Neural crest cell (in vitro differentiated cells): ENCODE measurements at places on chromosomes 16 and 17. TPM values are rescaled to one million over a fixed set of nuclear protein-coding genes. Genes with fewer than 3 reads are reported as not detected.

DNA sequence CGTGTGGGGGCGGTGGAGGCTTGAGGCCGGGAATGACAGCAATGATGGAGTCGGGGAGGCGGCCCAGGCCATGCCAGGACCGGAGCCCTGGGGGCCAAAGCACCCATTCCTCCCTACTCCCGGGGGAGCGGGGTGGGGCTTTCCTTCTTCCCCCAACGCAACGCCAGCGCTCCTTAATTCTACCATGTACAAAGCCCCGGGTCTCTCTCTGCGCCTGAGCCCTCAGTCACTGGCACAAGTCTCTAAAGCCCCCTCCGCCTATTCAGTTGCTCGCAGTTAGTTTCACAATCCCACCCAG, 245 bp upstream of the RNF227 start:
- DNase-seq = no peak
- H3K4me3 ChIP-seq = peak overlapping the region; percentile 80
- H3K4me1 ChIP-seq = peaks cover 25% of the 10 kb centered on the region
- peaks cover 2% of the 10 kb centered on the region for H3K36me3 ChIP-seq

DNA sequence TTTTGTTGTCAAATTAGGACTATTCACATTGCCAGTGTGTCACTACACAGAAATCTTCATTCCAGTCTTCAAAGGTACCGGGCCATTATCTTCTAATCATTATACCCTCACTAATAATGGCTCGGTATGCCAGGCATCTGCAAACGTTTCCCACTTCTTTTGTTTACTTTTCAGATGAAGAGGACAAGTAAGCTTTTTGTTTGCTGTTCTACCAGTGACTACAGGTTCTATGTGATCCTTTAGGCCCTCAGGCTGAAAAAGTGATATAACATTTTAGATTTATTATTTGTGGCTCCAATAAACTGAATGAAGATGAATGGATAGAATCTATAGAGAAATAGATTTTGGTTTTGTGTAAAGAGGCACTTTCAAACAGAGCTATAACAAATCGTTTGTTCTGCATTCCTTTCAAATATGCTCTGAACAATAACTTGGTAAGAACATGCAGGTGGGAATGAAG, 403 bp upstream of the KRTAP3-1 start:
- H3K27ac ChIP-seq = no peak overlapping the region
- peaks cover 2% of the 10 kb centered on the region for H3K27me3 ChIP-seq
- H3K4me1 ChIP-seq = no peaks in the 10 kb centered on the region
- DNase-seq = no peak
- H3K4me3 ChIP-seq = no peak overlapping the region
- H3K36me3 ChIP-seq = no peaks in the 10 kb centered on the region

- H3K4me3 ChIP-seq = peak overlapping the region; percentile 16
- H3K27ac ChIP-seq = peak overlapping the region; percentile 92
- H3K36me3 ChIP-seq = no peaks in the 10 kb centered on the region
These were observed 14.7 kb upstream of the WNT3 start for GRCh38 chr17:46832945-46833839.

DNA sequence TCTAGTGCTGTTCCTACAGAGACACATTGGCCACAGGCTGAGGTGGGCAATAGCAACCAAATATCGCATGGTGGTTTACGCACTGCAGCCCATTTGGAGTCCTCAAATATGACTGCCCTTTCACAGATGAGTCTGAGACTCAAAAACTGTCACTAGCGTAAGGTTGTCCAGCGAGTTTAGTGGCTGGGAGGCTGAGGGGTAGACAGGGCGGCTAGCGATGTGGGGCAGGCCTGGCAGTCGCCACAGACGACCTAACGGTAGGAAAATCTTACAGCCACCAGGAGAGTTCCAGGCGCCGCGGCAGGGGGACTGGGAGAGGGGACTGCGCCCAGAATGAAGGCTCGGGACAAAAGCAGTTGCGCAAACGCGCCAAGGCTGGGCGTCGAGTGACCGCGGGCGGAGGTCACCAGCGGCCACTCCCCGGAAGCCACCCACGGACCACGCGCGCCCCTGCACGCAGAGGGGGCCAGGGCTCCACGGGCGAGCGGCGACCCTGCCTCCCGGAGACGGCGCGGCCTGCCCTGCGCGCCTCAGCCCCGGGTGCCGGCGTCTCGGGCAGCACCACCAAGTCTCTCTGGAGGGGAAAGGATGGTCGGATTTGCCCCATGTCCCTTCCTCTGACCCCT, 699 bp upstream of the MAP1LC3B start:
- peak overlapping the region; percentile 89 for H3K4me3 ChIP-seq
- peak; percentile 35 for DNase-seq
- H3K27ac ChIP-seq = peak overlapping the region; percentile 90
- peaks cover 2% of the 10 kb centered on the region for H3K36me3 ChIP-seq
- peaks cover 57% of the 10 kb centered on the region for H3K4me1 ChIP-seq
- peaks cover 7% of the 10 kb centered on the region for H3K27me3 ChIP-seq

DNA sequence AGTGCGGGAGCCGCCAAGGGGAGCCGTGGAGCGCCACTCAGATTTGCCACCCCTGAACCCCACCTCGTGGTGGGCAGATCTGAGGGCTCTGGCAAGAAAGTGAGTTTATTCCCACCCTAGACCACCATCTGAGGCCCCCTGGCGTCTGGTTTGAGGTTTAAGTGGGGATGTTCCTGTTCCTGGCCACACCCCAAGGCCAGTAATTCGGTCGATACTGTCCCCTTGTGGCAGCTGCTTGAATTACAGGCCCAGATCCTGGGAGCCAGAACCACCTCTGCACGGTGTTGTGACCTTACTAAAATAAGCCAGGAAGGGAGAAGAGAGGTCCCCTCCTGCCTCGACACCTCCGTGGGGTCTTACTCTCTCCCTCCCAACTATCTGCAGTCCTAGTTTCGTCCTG, 3.3 kb upstream of the LAT start:
- H3K36me3 ChIP-seq = peaks cover 10% of the 10 kb centered on the region
- DNase-seq = peak; percentile 37
- no peaks in the 10 kb centered on the region for H3K27me3 ChIP-seq
- H3K4me3 ChIP-seq = no peak overlapping the region

GRCh38 chr16:55734665-55735064, 78.9 kb downstream of the SLC6A2 start:
- DNase-seq = no peak
- H3K27ac ChIP-seq = no peak overlapping the region
- H3K36me3 ChIP-seq = no peaks in the 10 kb centered on the region
- peaks cover 43% of the 10 kb centered on the region for H3K27me3 ChIP-seq
- H3K4me1 ChIP-seq = no peaks in the 10 kb centered on the region

DNA sequence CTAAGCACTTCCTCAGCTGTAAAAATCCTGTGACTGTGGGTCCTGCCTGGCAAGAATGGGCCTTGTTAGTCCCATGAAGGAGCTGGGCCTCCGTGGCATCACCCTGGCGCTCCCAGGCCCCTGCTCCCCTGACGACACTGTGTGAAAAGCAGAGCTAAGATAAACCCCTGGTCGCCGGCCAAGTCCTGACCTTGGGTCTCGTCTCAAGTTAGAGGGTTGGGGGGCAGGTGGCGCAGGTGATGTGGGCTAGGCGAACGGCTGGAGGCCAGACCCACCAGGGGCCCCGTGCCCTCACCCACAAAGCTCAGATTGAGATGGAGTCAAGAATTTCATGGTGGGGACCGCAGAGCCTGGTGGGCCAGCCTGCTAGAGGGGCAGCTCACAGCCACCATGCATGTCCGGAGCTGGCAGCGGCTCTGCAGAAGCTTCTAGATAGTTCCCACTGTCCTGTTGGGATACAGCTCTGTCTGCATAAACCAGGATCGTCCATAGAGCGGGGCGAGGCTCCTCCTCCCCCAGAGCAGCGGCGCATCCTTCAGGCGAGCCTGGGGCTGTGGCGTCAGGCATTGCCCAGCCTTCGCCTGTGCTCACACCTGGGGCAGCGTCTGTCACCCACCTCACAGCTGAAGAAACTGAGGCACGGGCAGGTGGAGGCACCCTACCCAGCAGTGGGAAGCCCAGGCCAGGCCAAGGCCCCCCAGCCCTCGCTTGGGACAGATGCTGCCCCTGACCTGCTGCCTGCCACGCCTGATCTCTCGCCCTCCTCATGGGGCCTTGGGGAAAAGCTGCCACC, 12.0 kb downstream of the CYBC1 start:
- peaks cover 5% of the 10 kb centered on the region for H3K4me1 ChIP-seq
- H3K36me3 ChIP-seq = no peaks in the 10 kb centered on the region
- H3K27me3 ChIP-seq = no peaks in the 10 kb centered on the region
- H3K27ac ChIP-seq = no peak overlapping the region

DNA sequence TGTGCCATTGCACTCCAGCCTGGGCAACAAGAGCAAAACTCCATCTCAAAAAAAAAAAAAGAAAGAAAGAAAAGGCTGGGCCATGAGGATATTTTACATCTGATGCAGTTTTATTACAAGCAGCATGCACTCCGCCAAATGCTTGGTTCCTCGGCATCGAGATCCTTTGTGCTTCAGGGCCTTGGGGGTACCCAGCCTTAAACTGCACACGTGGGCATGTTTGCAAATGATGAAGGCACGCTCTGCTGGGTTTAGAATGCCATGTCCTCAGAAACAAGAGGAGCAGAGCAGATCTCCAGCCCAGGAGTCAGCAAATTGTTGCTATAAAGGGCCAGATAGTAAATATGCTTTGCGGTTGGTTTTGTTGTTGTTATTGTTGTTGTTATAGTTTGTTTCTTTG, 153.2 kb downstream of the KATNIP start:
- H3K36me3 ChIP-seq = peaks cover 7% of the 10 kb centered on the region
- H3K27ac ChIP-seq = no peak overlapping the region
- peaks cover 78% of the 10 kb centered on the region for H3K4me1 ChIP-seq
- DNase-seq = no peak
- H3K27me3 ChIP-seq = no peaks in the 10 kb centered on the region
- peak overlapping the region; percentile 54 for H3K4me3 ChIP-seq

DNA sequence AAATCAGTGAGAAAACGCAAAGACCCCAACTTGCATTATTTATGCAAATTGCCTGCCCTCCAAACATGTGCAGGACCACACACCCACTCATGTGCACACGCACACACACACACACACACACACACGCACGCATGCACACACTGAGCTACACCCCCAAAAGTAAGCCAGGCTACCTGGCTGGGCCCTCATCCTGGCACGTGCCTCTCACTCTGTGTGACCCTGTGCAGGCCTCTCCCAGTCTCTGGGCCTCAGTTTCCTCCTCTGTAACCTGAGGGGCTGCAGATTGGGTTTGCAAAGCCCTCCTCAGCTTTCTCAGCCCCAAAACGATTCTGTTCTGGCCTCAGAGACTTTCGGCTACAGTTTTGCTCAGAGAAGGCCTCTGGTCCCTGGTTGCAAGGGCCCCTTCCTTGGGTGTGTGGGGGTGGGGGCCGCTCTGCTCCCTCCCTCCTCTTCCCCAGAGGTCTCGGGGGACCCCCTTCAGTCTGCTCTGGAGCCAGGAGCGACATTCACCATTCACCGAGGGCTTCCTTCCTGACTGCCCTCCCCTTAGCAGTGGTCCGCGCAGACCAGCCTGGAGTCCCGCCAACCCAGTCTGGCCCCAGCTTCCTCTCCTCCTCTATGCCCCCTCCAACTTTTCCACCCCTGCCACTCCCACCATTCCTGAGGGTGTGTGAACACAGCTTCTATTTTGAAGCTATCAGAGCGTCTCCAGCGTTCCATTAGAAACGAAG, 5.4 kb upstream of the PIK3R6 start:
- no peak overlapping the region for H3K4me3 ChIP-seq
- H3K4me1 ChIP-seq = peaks cover 11% of the 10 kb centered on the region
- DNase-seq = no peak

B3GNT9 gene
- 4.5 and 5.1 TPM in 2 replicates for total RNA-seq

- H3K27me3 ChIP-seq = no peaks in the 10 kb centered on the region
- no peak overlapping the region for H3K27ac ChIP-seq
- H3K4me3 ChIP-seq = no peak overlapping the region
- peaks cover 5% of the 10 kb centered on the region for H3K36me3 ChIP-seq
- no peak for DNase-seq
These were observed 36.0 kb downstream of the RNF157 start for GRCh38 chr17:76204277-76204676.

DLX4 gene
- 0.49 and 0.61 TPM in 2 replicates for total RNA-seq

DPEP2NB gene
- not detected in 2 replicates for total RNA-seq

DNA sequence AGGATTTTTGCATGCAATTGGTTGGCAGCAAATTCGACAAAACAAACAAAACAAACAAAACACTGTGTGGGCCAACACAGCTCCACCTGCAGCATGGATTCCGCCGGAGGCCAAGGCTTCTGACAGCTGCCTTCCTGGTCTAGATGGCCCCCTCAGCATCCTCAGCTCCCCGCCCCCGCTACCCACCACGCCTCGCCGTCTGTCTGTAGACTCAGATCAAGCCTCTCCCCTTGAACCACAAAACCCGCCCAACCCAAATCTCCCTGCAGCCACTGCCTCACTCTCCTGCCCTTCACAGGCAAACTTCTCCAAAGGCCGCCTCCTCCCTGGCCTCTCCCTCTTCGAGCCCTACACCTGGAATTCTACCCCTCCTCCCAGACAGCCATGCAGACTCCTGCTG, 57.9 kb downstream of the RTN4RL1 start:
- peaks cover 49% of the 10 kb centered on the region for H3K27me3 ChIP-seq
- no peak overlapping the region for H3K27ac ChIP-seq
- DNase-seq = no peak
- no peaks in the 10 kb centered on the region for H3K36me3 ChIP-seq
- no peak overlapping the region for H3K4me3 ChIP-seq

SPNS2 gene
- 3.8 and 4.3 TPM in 2 replicates for total RNA-seq

DNA sequence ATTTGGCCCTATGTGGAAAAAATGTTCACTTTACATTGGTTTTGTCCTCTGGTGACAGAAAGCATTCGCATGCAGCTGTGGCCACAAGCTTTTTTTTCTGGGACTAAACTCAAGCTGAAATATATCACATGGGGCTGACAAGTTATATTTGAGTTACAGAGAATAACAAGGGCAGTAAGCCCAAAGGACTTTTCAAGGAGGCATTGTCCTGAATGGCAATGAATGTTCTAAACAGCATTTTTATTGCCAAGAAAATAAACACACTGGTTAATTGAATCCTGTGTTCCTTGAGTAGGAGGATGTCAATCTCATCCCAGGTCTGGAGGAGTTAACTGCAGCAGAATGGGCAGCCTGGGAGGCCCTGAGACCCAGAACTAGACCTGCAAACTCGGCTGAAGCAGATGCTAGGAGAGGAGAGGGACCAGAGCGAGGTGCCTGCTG, 114.5 kb downstream of the COPRS start:
- H3K4me1 ChIP-seq = peaks cover 32% of the 10 kb centered on the region
- no peak for DNase-seq
- no peaks in the 10 kb centered on the region for H3K36me3 ChIP-seq
- no peak overlapping the region for H3K4me3 ChIP-seq
- H3K27ac ChIP-seq = no peak overlapping the region

DNA sequence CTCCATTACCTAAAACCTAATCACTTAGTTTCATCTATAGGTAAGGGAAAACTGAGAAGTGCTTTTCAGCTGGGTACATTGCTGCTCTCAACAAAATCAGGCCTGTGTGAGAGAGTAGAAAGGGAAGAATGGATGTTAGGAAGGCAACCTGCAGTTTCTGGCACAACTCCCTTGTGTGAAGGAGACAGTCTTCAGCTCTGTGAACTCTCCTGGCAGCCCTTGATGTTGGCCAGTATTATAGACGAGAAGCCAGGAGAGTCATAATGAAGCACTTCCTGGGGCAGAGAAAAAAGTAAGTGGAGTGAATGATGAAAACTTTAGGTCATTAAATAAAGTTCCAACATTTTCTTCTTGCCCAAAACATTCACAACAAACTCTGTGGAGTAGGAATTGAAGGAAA, 260.1 kb downstream of the IRX3 start:
- peaks cover 16% of the 10 kb centered on the region for H3K36me3 ChIP-seq
- H3K27ac ChIP-seq = no peak overlapping the region
- no peak overlapping the region for H3K4me3 ChIP-seq
- no peak for DNase-seq
- no peaks in the 10 kb centered on the region for H3K27me3 ChIP-seq
- no peaks in the 10 kb centered on the region for H3K4me1 ChIP-seq

- H3K4me3 ChIP-seq = no peak overlapping the region
- DNase-seq = no peak
- no peaks in the 10 kb centered on the region for H3K36me3 ChIP-seq
These were observed 32.4 kb upstream of the JPH3 start for GRCh38 chr16:87569601-87570571.
